ENCODE measurements at places on chromosomes 6 and 20.

- DNase-seq: no peak
Measured at GRCh38 chr6:63886341-63886740, 250.7 kb downstream of the PHF3 start.

DNA sequence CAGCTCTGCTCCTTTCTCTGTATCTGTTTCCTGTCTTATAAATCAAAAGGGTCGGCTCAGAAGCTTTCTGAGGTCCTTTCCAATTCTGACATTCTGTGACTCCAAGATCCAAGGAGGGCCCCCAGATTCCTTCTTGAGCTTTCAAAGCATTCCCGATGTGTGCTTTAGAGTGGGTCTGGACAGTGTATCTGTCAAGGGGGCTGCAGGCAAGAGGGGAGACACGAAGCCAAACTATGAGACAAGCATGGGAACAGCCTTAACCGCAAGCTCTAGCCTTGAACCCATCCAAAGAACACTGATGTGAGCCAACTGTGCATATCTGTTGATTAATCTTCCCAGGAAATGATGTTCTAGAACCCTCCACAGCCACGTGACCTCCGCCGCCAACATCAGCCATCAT is 73.8 kb downstream of the TSHZ2 start:
- no peak for DNase-seq

- no peak for DNase-seq
Measured at GRCh38 chr20:11329271-11329670, 588.4 kb upstream of the BTBD3 start.

GRCh38 chr6:99993533-99994251 is at the start of gene MCHR2:
MCHR2 (minus strand) TSS chr6:99994223; CDS start chr6:99956147, 38,076 bp downstream.
- DNase-seq: no peak

DNA sequence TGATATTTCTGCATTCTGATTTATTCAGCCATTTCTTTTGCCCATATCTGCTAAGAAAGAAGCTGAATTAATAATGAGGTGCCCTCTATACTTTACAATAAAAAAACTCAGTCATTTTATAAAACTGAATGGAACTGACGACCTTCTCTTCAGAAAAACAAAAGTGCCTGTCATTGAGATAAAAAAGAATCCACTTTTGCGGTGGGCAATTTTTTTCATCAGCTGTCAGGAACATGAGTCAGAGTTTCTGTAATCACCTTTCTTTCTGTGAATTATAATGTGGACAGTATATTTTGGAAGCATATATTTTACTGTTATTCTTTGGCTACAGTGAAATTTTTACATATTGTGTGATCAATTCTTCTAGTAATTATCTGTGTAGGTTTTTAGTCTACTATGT is 33.4 kb downstream of the IL20RA start:
- DNase-seq: no peak

DNA sequence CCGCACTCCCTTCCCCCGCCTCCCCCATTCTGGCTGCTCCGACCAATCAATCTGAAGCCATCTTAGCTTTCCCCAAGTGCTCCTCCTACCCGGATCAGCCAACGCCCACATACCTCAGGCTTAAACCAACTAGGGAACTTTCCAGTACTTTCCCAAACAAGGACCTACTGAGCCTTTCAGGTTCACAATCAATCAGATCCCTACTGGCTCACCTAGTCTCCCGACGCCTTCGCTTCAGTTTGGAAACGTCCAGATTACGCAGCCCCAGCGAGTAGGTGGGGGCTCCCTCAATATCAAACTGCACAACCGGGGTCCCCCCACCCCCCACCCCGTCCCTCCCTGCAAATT is 432 bp downstream of the HSPA1L start:
- DNase-seq: no peak

- no peak for DNase-seq
Measured at GRCh38 chr20:25739615-25740320, 43.1 kb upstream of the ZNF337 start.

DNA sequence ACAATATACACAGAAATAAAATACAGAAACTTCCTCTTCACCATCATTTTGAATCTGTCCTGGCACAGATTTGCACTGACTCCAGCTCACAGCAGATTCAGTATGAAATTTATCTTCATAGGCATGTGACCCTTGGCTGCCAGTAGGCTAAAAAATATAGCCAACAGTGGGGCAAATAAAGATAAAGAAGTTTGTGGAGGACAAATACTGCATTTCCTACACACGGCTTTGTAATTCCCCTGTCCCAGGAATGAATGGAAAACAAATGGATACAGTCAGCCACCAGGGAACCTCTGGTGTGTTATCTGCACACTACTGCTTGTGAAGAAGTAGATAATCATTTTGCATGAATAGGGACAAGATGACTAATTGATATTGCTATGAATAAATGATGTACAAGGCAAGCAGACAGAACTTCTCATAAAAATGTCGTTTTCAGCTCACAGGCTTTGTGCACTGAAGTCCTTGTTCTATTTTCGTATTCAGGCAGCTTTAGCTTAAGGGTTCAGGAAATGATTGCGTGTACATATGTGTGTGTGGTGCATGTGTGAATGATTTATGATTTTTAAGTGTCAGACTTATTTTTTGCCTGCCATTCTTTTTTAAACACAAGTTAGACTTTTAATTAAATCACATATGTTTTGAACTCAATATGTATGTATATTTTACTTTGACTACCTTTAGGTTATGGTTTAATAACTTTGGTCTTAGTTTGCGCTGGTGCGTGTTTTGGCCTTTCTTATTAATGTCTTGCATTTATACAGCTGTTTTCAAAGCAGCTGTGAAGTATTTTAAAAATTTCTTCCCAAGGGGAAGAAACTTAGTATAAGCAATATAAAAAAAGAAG is 543.8 kb upstream of the JAG1 start:
- DNase-seq: no peak

DNA sequence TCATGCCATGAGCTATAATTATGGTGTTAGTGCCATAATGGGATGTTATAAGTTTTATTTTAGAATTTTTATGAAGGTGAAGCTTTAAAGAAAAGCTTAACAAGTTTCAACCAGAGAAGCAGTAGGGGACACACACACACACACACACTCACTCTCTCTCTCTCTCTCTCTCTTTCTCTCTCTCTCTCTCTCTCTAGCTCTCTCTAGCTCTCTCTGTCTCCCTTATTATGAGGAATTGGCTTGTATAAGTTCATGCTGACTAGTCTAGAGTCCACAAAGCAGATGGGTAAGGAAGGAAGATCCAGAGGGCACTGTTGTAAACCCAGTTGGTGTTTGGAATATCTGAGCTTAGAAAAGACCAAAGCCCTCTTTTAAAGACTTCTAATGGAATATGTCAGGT is 102.4 kb downstream of the QKI start:
- no peak for DNase-seq

GRCh38 chr20:45100563-45101245 is at the start of gene KCNS1:
KCNS1 (minus strand) TSS chr20:45101127; CDS start chr20:45099236, 1,891 bp downstream.
- no peak for DNase-seq

DNA sequence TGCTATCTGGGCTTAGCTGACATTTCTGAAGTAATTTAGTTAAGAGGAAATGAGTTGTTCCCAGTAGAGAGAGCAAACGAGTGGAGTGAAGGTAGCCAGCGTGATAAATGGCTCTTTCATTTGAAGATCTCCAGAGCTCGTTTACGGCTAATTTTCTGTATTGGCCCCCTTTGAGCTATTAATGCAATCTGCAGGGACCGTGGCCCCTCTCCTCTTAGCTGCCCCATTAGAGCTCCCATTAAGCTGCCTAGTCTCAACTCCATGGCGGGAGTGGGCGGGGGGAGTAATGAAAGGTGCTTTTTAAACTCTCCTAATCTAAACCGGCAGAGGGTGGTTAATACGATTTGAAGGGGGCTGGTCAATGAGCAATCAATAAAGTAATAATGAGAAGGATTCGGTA is 12.5 kb downstream of the TFAP2B start:
- DNase-seq: no peak

- no peak for DNase-seq
Measured at GRCh38 chr6:31227143-31227542, 44.7 kb downstream of the HLA-C start.

DNA sequence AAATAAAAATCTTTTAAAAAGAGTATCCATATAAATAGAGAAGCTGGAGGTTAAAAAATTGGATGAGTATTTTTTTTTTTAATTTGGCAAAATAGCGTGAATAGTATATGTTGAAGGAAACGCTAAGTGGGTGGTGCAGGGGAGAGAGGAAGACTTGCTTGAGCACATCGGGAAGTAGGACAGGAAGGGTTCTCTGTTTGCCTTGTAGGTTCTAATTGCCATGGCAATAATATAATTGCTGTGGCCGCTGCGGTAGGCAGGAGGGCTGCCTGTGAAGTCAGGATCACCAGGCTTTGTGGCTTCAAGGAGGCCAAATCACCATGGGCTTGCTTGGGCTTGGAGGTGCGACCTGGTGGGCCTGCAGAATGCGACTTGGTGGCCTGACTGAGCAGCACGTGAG is 35.1 kb downstream of the IGF2R start:
- no peak for DNase-seq

DNA sequence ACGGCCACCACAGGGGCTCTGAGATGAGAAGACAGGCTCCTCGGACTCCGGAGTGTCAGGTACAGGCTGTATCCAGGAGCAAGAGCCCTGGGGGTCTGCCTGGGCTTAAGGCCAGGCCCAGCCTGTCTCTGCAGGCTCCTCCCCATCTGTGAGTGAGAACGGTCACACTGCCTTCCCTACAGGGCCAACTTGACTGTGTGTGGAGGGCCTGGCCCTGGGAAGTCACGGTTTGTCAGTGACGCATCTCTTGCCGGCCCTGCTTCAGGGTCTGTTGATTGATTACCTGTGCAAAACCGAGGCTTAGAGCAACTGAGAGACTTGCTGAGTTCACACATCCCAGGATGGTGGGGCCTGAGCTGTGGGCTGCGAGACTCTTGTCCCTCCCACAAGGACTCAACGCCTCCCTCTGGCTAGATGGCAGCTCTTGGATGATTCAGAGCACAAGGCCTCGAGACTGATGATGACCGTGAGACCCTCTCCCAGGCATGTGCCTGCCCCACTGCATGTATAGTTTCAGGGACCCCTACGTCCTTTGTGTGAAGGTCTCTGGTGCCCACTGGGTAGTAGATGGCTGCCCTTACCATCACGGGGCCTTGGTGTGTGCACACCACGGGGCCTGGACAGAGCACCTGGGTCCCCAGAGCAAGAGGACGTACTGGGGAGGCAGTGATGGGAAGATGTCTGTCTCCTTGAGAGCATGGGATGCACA is 5.9 kb downstream of the RBM38 start:
- DNase-seq: no peak

DNA sequence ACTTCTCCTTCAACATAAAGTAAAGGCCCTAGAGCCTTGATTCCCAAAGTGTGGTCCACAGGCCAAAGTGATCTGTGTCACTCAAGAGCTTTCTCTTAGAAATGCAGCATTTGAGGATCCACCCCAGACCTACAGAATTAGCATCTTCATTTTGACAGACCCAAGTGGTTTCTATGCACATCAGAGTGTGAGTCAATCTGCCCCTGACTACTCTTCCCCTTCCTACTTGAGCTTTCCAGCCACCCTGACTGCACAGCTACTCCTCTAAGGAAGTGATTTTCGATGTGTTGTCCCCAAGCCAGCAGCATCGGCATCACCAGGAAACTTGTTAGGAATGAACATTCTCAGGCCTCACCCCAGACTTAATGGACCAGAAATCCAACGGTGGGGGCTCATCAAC is 2.6 kb downstream of the MEP1A start:
- DNase-seq: no peak
